ENCODE measurements at places on chromosomes 7 and 10. TPM values are rescaled to one million over a fixed set of nuclear protein-coding genes. Genes with fewer than 3 reads are reported as not detected.

- DNase-seq: no peak
Observed at GRCh38 chr10:101843032-101844021, at the start of gene KCNIP2. Gene KCNIP2 (minus strand): TSS chr10:101843800. CDS start chr10:101843568, 232 bp downstream.

DNA sequence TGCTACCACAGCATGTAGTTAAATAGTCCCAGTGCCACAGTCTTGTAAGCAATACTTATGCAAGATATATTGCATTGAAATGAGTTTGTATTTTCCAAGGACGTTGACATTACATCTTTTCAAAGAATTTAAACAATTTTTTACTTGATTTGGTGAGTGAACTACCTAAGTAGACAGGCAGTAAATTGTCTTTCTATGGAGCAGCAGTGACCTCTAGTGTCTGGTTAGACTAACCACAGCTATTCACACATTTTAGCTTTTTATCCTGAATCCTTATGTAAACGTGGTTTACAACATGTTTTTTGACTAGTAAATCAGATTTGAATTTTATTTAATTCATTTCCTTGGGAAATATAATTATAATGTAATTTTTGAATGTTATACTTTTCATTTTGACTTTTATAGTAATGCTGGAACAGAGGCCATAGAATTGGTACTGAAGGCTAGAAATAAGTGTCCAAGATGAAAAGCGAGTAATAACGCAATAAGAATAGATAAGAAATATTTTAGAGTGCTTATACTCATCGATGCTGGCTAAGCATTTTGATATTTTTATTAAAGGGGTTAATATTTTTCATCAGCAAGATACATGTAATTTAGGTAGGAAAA lies 5.6 kb downstream of the LRRTM3 start:
- DNase-seq: no peak

GRCh38 chr7:50696810-50697582 lies 85.7 kb downstream of the GRB10 start:
- DNase-seq: no peak

GRCh38 chr10:62627983-62628382 lies 176.5 kb upstream of the ADO start:
- no peak for DNase-seq

- no peak for DNase-seq
Observed at GRCh38 chr10:48552946-48553564, 51.8 kb downstream of the ARHGAP22 start.

DNA sequence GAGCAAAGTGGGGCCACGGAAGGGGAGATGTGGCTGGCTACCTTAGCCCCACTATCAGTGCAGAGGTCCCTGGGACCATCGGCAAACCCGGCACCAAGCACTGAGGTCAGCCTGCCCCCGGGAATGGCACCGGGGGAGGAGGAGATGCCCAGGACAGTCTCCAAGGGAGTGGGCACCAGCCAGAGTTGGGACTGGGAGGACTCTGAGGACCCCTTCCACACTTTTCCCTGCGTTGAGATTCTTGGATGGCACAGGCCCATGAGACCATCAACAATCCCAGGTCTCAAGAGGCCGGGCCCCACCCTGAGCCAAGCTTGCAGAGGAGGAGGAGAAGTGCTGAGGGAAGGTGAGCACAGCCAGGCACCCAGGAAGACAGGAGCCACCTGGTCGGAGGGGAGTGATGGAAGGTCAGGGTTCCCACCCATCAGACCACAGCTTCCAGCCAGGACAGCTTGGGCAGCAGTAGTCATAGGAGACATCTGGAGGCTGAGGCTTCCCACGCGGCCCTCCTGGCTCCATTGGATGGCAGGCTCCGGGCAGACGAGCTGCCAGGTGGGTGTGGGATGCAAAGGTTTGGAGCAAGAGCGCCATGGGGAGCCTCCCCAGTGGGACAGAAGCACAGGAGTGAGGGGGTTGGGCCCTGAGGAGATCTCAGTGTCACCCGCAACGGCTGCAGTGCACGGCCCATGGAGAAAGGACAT lies 2.6 kb upstream of the OPN4 start:
- no peak for DNase-seq

DNA sequence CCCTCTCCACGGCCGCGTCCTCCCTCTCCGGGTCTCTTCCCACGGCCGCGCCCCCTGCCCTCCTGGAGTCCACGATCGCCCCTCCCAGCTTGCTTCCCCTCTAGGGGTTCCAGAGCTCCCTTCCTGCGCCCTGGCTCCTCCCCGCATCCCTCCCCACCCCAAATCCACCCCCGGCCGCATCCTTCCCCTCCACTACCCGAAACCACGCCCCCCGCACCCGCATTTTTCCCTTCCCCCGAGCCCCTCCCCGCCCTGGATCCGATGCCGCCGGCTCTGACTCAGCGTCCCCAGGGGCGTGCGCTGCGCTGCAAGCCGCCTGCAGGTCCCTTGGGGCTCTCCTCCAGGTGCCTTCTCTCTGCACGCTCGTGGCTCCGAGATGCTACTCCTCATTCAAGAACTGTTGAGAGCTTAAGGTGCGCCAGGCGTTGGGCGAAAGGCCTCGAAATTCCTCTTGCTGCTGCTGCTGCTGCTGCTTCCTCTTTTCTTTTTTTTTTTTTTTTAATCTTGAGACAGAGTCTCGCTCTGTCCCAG lies 372 bp upstream of the TMEM130 start:
- DNase-seq: no peak

DNA sequence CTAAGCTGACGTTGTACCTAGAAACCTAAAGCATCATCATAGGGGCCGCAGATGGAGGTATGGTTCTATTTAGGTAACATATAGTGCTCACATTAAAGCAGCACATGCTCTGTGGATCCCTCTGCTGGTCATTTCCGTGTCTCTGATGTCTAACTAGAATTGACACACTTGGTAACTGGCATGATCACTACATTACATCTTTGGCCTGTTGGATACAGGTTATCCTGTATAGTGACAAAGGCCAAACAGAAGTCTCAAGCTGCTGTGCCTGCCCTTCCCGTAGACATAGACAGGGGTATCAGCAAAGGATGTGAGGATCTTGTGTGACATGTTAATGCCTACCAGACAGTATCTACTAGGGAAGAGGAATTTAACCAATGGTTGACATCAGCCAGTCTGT lies 51.2 kb downstream of the KIF5B start:
- DNase-seq: no peak

DNA sequence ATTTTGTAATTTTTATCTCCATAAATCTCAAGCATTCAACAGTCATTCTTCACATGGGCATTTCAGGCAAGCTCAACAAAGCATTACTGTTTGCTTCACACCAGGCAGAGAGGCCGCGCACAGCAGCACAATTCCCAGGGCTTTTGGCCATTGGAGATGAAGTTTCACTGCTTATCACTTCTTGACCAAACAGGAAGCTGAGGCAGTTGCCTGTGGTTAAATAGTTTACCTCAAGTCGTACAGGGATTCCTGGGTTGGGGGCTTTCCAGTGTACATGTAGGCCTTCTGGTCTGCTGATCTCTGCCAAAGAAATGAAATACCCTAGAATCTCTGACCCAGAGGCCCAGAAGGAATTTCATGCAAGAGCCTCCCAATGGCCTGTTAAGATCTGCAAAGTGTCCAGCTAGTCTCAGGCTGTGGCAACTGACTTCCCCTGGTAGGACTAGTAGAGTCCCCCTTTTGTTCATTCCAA lies 11.2 kb upstream of the PRDX3 start:
- no peak for DNase-seq

GRCh38 chr10:9450801-9451200 lies 1396.3 kb downstream of the GATA3 start:
- DNase-seq: no peak

GRCh38 chr10:13801907-13802288 lies 215.1 kb downstream of the PRPF18 start:
- DNase-seq: no peak

DNA sequence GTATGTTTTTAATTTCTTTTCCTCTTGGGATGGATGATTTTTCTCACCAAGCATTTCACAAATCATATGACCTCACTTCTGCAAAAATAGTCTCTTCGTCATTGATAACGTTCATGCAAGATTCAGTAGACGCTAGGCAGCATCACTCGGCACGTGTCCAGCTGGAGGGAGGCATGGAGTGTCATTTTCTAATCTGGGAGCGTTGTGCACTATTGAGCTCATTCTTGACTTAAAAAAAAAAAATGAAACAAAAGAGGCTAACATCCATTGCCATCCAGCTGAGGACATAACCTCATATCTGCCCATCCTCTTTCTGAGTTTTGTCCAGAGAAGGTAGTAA lies 56.2 kb downstream of the COL17A1 start:
- no peak for DNase-seq

GRCh38 chr10:48970654-48971053 lies 31.0 kb upstream of the LRRC18 start:
- no peak for DNase-seq

- no peak for DNase-seq
Observed at GRCh38 chr10:2294739-2295138, 557.4 kb upstream of the ADARB2 start.

DNA sequence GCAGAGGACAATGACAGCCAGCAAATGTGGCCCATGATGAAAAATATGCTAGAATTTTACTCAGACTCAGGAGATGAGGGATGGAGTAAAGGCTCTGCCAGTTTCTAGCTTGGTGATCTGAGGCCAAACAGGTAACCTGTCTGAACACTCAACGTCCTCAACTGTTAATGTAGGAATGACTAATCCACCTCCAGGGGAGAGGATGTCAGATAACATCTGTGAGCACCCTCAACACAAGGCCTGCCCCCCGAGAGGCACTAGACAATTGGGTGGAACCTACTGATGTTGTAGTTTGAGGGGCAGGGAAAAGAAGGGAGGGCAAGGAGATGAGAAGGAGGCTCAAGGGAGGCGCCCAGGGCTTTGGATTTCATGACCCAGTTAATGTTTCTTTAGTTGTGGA lies 445.1 kb downstream of the PLXNA4 start:
- no peak for DNase-seq

GRCh38 chr7:93378131-93378760 lies 146.1 kb downstream of the VPS50 start:
- DNase-seq: no peak

- no peak for DNase-seq
Observed at GRCh38 chr10:108849688-108850087, 1073.6 kb downstream of the XPNPEP1 start.

DNA sequence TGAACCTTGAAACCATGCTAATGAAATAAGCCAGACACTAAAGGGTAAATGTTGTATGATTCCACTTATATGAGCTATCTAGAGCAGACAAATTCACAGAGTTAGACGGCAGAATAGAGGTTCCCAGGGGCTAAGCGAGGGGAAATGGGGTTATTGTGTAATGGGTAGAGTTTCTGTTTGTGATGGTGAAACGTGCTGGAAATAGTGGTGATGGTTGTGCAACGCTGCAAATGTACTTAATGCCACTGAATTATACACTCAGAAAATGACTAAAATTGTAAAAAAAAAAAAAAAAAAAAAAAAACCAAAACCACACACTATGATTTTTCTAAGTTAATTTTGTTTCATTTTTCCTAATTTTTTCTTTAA lies 30.0 kb downstream of the SFXN4 start:
- peak; percentile 69 for DNase-seq

GRCh38 chr10:110160081-110160480 lies 47.3 kb upstream of the MXI1 start:
- no peak for DNase-seq

DNA sequence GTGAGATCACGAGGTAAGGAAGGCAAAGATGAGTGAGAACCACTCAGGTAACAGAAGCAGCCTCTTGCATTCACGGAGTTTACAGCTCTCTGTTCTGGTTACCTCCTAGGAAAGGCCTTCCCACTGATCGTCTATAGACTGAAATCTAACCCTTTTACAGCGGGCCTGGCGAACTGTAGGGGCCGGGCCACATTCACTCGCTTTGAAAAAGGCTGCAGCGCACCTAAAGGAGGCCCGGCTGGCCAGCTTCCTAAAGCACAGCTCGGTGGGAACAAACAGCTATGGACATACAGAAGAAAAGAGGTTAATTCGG lies 565 bp downstream of the ATP5MK start:
- no peak for DNase-seq

- DNase-seq: no peak
Observed at GRCh38 chr10:84825330-84825729, 496.9 kb downstream of the CCSER2 start.

- DNase-seq: no peak
Observed at GRCh38 chr7:36188906-36189305, 35.9 kb downstream of the EEPD1 start.

DNA sequence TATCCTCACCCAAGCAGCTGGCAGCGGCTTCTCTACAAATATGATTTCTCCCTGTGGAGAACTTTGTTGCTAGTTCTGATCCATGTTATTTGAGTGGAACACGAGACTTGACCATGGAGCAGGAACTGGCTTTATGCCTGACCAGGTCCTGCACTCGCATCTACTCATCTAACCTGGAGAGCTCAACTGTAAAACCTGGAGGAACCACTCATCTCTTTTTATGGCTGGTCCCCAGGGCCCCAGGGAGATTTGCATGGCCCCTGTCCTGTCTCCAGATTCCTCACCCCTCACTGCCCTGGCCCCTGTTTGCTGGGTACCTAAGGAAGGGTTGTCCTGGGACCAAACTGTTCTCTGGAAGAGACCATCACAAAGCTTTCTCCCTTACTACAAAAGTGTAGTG lies 16.0 kb downstream of the TCAF1 start:
- DNase-seq: no peak

DNA sequence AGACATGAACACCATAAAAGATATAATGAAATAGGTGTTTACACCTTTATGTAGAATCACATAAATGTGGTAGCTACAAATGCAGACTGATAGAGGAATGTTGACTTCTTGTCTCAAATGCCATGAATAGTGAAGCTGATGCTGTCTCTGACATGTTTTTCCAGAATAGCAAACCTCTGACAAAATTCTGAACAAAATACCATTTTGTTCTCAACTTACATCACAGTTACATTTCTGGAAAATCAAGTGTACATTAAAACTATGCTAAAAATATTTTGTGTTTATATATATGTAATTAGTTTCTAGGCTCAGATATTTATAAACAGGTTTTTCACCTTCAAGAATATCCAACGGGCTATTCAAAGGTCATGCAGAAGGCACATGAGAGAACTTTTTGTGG lies 16.8 kb upstream of the PTPN12 start:
- DNase-seq: no peak

GRCh38 chr10:124755581-124755980 lies 11.4 kb upstream of the FAM53B start:
- no peak for DNase-seq

DNA sequence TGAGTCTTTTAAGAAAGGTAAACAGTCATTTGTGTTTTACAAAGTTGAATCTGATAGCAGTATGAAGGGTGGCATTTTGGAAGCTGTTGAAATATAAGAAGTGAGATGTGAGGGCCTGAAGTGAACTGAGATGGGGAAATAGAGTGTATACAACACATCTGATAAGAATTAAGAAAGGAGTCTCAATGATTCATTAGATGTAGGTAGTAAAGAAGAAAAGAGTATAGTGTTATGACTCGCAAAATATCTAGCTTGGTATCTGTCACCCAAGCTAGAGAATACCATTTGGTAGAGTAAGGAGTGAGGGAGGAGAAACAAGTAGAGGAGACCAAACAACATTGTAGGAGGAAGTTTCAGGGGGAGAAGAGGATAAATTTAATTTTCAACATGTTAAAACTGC lies 5.3 kb downstream of the PTPN12 start:
- DNase-seq: no peak

GRCh38 chr10:29974773-29975172 lies 84.6 kb downstream of the JCAD start:
- no peak for DNase-seq

ADAM8 gene
- 7.4 TPM for total RNA-seq

HOXA9 gene
- total RNA-seq: not detected

SSC4D gene
- 2.5 TPM for total RNA-seq

TIMM23 gene
- 28.4 TPM for total RNA-seq

SYT15 gene
- total RNA-seq: 0.65 TPM

CDH23 gene
- total RNA-seq: 20.9 TPM

PLEKHS1 gene
- not detected for total RNA-seq

ANKIB1 gene
- 13.1 TPM for total RNA-seq

VSTM4 gene
- total RNA-seq: 2.7 TPM

PNLIPRP1 gene
- 2.5 TPM for total RNA-seq

INMT gene
- 21.5 TPM for total RNA-seq

GIMAP7 gene
- total RNA-seq: 4.4 TPM

All from left lobe of liver (tissue), 2 donors.